ENCODE measurements at places on chromosomes 13 and 19.

- no peak for DNase-seq
Observed at GRCh38 chr13:76198568-76199163, 562.5 kb downstream of the LMO7 start.

GRCh38 chr19:11504502-11505031 is 1.1 kb downstream of the ZNF653 start:
- DNase-seq, result no peak

DNA sequence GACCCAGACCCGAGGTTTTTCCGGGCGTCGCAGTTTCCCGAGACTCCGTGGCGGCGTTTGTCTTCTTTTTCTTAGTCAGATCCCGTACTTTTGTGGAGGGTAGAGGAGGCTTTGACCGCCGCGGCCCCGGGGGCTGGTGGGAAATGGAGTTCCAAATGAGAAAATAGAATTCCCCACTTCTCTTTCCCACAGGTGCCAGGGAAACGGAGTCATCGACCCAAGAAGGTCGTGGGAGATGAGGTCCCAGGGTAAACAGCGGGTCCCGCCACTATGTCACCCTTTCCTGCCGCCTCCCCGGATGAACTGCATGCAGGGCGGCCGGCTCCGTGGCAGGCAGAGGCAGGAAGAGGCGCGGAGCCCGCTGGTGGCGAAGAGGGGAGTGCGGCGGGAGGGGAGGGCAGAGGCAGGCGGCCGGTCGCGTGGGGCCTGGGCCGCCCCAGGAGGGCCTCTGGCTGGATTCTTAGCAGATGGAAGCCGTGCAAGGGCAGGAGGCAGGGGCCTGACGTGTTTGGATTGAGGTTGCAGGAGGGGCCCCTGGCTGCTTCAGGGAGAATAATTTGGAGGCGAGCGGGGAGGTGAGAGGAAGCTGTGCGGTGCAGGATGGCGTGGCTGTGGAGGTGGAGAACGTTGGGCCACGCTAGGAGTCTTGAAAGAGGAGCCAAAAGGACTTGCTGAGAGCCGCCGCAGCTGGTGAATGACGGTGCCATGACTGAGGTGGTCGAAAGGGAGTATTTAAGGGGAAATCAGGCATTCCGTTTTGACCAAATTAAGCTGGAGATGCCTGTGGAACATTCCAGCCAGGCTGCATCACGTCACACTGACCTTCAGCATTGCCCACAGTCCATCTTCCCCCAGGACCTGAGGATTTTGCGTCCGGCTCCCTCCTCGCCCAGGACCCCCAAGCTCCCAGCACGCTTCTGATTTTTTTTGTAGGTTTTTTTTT is 11.7 kb downstream of the CYTH2 start:
- DNase-seq, result no peak

GRCh38 chr19:48741129-48741999 is 954 bp upstream of the RASIP1 start:
- no peak for DNase-seq

- DNase-seq, result no peak
Observed at GRCh38 chr19:41249707-41250423, 14.3 kb upstream of the HNRNPUL1 start.

- DNase-seq, result no peak
Observed at GRCh38 chr19:42271045-42271419, 2.0 kb downstream of the CIC start.

- DNase-seq, result no peak
Observed at GRCh38 chr13:113845723-113846635, 17.9 kb downstream of the GAS6 start.

DNA sequence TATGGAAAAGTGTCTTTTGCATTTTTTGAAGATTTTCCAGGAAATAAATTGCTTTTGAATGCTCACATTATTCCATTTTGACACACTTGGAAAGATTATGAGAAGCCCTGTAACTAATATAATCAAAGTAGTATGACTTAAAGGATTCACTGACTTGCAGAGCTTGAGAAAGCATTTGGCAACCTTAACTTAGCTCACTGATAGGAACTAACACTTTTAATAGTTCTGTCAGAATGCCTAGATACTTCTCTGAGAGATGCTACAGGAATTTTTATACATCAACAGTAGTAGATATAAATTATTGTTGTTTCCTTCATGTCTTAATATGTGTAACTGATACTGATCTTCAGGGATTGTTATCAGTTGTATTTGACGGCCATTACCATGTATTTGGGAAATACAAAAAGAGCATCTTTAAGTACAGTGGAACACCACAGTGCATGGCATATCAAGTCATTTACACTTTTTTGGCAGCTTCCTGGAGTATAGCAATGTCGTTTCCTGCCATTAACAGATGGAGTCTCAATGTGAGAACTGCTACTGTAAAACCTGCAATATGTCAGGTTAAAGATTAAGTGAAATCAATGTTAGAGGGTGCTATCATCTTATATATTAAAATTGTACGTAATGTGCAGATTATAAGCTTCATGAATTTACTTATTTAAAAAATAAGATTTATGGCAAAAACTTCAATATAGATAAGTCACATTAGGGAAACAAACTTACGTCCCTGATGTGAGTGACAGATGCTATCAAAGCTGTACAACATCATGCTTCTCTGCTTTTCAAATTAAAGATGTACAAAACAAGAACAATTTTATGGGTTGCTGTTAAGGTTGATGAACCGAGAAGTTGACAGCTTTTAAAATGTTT is 1159.8 kb upstream of the MIR17HG start:
- no peak for DNase-seq

GRCh38 chr13:52695856-52696255 is 43.2 kb downstream of the SUGT1 start:
- DNase-seq, result no peak

GRCh38 chr13:79457948-79458347 is 23.0 kb upstream of the NDFIP2 start:
- no peak for DNase-seq

DNA sequence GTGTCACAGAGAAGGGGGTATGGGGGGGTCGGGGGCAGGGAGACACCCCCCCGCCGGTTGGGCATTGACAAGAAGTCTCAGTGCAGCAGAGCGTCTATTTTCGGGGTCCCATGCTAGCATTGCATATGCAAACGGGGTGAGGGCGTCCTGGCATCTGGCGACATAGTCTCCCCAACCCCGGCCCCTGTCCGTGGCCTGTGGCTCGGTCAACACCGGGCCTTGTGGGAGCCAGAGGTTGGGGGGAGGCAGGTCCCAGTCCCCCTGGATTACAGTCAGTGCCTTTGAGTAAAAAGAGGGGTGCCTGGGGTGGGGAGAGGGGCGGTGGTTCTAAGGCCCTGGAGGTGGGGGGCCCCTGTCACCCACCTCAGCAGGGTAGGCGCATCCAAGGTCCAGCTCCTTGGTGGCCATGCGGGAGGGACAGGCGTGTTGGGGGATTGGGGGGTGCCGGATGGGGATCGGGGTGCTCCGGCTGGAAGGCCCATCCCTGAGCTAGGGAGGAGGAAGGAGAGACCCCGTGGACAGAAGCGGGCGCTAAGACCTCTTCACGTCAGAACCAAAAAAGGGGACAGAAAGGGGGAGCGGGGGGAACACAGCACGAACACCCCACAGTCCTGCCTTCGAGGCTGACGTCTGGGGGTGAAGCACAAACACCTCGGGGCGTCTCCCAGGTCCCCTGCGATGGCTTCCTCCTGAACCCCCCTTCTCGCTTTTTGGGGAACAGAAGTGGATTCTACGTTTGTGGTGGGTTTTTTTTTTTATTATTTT is 20.9 kb downstream of the ZBTB7A start:
- no peak for DNase-seq

DNA sequence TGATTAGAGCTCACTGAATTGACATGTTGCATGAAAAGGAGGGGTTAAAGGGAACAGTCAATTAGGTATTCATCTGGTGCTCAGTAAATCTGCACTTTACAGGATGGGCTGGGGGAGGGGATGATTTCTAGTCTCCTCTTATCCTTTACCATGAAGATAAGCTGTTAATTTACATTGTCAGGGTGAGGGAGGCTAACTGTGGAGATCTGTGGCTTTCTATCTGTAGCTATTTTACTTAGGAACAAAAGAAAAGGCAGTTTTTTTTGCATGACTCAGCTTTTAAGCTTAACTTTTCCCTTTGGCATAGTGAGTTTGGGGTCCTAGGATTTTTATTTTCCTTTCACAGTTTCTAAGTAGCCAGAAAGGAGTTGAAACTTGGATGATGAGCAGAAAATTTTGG is 253.3 kb downstream of the LMO7 start:
- no peak for DNase-seq
